ENCODE measurements at places on chromosomes 4 and X. TPM values are rescaled to one million over a fixed set of nuclear protein-coding genes. Genes with fewer than 3 reads are reported as not detected.

DNA sequence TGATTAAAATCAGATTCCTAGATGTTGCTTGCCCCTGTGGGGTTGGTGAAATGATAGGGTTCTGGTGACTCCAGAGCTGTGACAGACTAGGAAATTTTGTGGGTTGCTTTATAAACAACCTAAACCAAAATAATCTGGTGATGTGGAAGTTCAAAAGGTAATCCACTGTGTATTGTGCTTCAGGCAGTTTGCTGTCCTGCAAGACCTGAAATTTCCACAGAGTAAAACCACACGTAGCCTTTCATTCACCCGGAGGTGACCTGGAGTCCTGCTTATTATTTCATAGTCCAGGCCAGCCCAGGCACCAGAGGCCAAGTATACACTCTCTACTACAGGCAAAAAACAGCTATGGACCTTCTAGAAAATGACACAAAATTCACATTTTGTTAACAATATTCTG, 114.6 kb upstream of the CBR4 start:
- H3K4me3 ChIP-seq = no peak overlapping the region
- DNase-seq = no peak
- H3K27ac ChIP-seq = no peak overlapping the region
- H3K4me1 ChIP-seq = no peaks in the 10 kb centered on the region

GATA1 gene
- not detected for polyA plus RNA-seq

BMPR1B gene
- 0.14 TPM for polyA plus RNA-seq

GRCh38 chrX:153999359-154000037, 20.2 kb downstream of the IRAK1 start:
- H3K27me3 ChIP-seq = no peaks in the 10 kb centered on the region
- H3K27ac ChIP-seq = no peak overlapping the region
- no peaks in the 10 kb centered on the region for H3K36me3 ChIP-seq
- peaks cover 8% of the 10 kb centered on the region for H3K4me1 ChIP-seq

DNA sequence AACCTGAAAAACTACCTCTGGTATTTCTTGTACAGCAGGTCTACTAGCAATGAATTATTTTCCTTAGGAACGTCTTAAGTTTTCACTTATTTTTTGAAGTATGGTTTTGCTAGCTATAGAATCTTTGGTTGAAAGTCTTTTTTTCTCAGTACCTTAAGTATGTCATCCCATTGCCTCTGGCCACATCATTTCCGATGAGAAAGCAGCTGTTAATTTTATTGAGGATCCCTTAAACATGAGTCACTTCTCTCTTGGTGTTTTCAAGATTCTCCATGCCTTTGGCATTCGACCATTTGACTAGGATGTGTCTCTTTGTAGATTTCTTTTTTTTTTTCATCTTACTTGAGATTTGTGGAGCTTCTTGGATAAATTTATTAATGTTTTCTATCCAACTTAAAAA, 803.8 kb upstream of the AMOT start:
- H3K27me3 ChIP-seq = no peaks in the 10 kb centered on the region
- H3K27ac ChIP-seq = no peak overlapping the region
- DNase-seq = no peak
- H3K4me1 ChIP-seq = no peaks in the 10 kb centered on the region
- H3K4me3 ChIP-seq = no peak overlapping the region

ESX1 gene
- not detected for polyA plus RNA-seq

DNA sequence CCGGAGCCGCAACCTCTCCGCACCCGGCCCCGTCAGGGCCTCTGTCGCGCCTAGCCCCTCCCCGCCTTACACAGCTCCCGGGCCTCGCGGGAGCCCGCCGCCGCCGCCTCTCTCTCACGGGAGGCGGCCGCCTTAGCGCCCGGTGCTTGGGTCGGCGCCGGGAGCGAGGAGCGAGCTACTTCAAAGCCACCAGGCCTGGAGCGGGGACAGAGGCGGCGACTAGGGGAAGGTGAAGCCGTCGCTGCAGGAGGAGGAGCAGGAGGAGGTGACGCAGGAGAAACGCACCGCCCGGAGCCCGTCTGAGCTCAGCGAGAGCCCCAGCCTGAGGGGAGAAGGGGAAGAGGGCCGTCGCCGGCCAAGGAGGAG, 250 bp downstream of the USP9X start:
- H3K4me3 ChIP-seq = peak overlapping the region; percentile 86
- peak overlapping the region; percentile 96 for H3K27ac ChIP-seq
- DNase-seq = peak; percentile 85
- peaks cover 27% of the 10 kb centered on the region for H3K4me1 ChIP-seq
- no peaks in the 10 kb centered on the region for H3K36me3 ChIP-seq
- H3K27me3 ChIP-seq = no peaks in the 10 kb centered on the region

SCFD2 gene
- 18.1 TPM for polyA plus RNA-seq

AKAP4 gene
- not detected for polyA plus RNA-seq

- no peaks in the 10 kb centered on the region for H3K27me3 ChIP-seq
- no peak overlapping the region for H3K27ac ChIP-seq
- H3K36me3 ChIP-seq = no peaks in the 10 kb centered on the region
Observed at GRCh38 chr4:147465461-147465860, 15.4 kb upstream of the EDNRA start.

NALF2 gene
- polyA plus RNA-seq = not detected

NHS gene
- polyA plus RNA-seq = not detected

DNA sequence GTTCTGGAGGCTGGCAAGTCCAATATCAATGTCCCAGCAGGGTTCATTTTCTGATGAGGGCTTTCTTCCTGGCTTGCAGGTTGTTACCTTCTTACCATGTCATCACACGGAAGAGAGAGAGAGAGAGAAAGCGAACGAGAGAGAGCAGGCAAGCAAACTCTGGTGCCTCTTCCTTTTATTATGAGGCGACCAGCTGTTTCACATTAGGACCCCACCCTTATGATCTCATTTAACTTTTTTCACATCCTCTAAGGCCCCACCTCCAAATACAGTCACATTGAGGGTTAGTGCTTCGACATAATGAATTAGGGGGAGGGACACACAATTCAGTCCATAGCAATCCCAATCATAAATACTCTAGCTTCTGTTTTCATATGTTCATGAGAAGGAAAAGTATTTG, 10.6 kb upstream of the GPR174 start:
- no peak overlapping the region for H3K4me3 ChIP-seq
- DNase-seq = peak; percentile 39
- H3K27me3 ChIP-seq = no peaks in the 10 kb centered on the region
- peak overlapping the region; percentile 38 for H3K27ac ChIP-seq
- H3K36me3 ChIP-seq = no peaks in the 10 kb centered on the region
- H3K4me1 ChIP-seq = peaks cover 17% of the 10 kb centered on the region

DNA sequence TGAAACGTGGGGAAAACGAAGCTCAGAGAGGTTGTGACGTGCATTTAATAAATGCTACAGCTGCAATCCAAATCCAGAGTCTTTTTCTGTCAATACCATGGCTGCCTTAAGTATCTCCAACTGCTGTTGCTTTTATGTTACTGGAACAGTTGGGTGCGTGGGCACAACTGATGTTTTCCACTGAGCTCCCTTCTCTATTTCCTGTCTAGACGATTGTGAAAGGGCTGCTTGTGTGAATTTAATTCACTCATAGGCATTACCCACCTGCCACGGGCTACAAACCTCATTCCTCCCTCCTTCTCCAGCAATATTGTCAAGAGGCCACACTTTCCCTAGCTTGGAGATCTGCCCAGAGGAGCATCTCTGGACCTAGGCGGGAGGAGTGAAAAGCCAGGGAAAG, 526.0 kb downstream of the MID1IP1 start:
- no peaks in the 10 kb centered on the region for H3K27me3 ChIP-seq
- no peak overlapping the region for H3K4me3 ChIP-seq
- H3K36me3 ChIP-seq = no peaks in the 10 kb centered on the region

- no peaks in the 10 kb centered on the region for H3K27me3 ChIP-seq
- H3K4me1 ChIP-seq = peaks cover 42% of the 10 kb centered on the region
- no peak overlapping the region for H3K27ac ChIP-seq
- no peak overlapping the region for H3K4me3 ChIP-seq
Observed at GRCh38 chr4:113636877-113637276, 124.7 kb downstream of the CAMK2D start.

GRCh38 chrX:46849933-46850332, 13.1 kb downstream of the RP2 start:
- no peaks in the 10 kb centered on the region for H3K36me3 ChIP-seq
- no peak overlapping the region for H3K4me3 ChIP-seq
- no peaks in the 10 kb centered on the region for H3K27me3 ChIP-seq
- no peak for DNase-seq

- DNase-seq = no peak
- H3K27ac ChIP-seq = no peak overlapping the region
- H3K4me1 ChIP-seq = no peaks in the 10 kb centered on the region
- no peaks in the 10 kb centered on the region for H3K36me3 ChIP-seq
- no peaks in the 10 kb centered on the region for H3K27me3 ChIP-seq
- H3K4me3 ChIP-seq = no peak overlapping the region
Observed at GRCh38 chr4:162727232-162727631, 439.5 kb downstream of the NAF1 start.

TEX13D gene
- not detected for polyA plus RNA-seq

DNA sequence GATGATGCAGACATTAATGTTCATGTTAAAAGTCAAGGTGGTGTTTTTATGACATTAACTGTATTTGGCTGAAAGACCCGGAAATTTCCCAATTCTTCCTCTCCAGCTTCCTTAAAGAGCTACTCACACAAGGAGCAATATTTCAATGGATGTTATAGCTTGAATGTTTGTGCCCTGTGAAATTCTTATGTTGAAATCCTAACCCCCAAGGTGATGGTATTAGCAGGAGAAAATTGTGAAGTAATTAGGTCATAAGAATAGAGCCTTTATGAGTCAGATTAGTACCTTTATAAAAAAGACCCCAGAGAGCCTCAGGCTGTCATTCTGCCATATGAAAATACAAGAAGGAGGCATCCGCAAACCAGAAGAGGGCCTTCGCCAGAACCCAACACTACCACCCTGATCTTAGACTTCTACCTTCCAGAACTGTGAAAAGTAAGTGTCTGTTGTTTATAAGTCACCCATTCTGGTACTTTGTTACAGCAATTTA, 3.6 kb downstream of the TLR1 start:
- H3K27me3 ChIP-seq = no peaks in the 10 kb centered on the region
- DNase-seq = no peak
- peaks cover 31% of the 10 kb centered on the region for H3K36me3 ChIP-seq
- H3K4me3 ChIP-seq = no peak overlapping the region
- H3K4me1 ChIP-seq = peaks cover 7% of the 10 kb centered on the region
- no peak overlapping the region for H3K27ac ChIP-seq

- H3K36me3 ChIP-seq = no peaks in the 10 kb centered on the region
- no peaks in the 10 kb centered on the region for H3K27me3 ChIP-seq
- H3K4me3 ChIP-seq = no peak overlapping the region
- no peak overlapping the region for H3K27ac ChIP-seq
- DNase-seq = no peak
Observed at GRCh38 chrX:55818673-55819375, 101.3 kb downstream of the RRAGB start.

AP1S2 gene
- 56.0 TPM for polyA plus RNA-seq

- no peaks in the 10 kb centered on the region for H3K27me3 ChIP-seq
- no peak overlapping the region for H3K27ac ChIP-seq
- H3K4me3 ChIP-seq = no peak overlapping the region
- DNase-seq = no peak
- no peaks in the 10 kb centered on the region for H3K36me3 ChIP-seq
Observed at GRCh38 chr4:86720508-86721068, 126.5 kb downstream of the PTPN13 start.

All from CD8-positive, alpha-beta memory T cell (primary cell).